SJSA1 (cell line): ENCODE measurements at places on chromosomes 4 and X.

DNA sequence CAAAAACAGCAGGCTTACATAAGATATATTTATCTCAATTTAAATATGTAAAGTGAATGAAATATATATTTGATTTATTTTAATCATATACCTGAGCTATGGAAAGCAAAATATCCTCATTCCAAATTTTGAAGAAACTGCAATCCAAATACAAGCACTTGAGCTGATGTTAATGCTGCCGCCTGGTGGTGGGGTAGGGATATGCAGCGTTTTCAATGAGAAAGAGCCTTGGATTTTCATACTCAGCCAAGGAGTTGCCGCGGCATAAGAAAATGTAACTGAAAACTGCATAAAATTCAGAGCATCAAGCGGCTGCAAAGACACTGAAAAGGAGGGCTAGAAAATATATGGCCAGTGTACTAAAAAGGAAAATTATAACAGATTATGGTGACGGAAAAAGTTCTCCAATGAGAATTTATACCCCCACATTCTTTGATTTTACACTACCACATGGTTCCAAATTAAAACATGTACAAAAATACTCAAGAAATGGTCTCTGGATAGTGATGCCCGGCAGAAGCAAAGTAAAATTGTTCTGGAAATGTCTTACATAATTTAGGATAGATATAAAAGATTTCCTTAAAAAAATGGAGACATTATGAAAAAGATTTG, 660.3 kb upstream of the PITX2 start:
- peak; percentile 28 for DNase-seq

- no peak for DNase-seq
Measured at GRCh38 chr4:54657551-54658251, at the start of gene KIT. KIT (plus strand) TSS chr4:54657957; CDS start chr4:54658015, 58 bp downstream.

GRCh38 chr4:184969610-184970009, 48.7 kb upstream of the HELT start:
- no peak for DNase-seq

GRCh38 chrX:105781804-105782203, 40.5 kb upstream of the NRK start:
- no peak for DNase-seq

DNA sequence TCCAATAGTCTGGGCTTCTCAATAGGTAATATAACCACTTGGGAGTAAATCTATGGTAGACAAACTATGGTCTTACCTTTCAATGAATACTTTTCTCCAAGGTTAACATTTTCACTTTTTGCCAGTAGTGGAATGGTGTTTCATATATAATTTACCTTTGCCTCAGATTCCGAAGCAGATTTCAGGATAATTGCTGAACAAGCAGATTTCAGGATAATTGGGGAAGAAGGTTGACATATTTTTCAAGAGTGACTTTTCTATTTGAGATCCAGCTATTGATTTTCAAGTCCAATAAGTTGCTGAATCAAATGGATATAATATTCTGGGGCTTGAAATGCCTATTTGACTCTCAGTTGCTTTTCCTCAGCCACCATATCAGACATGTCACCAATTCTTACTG, 63.6 kb downstream of the SYTL5 start:
- DNase-seq: no peak

DNA sequence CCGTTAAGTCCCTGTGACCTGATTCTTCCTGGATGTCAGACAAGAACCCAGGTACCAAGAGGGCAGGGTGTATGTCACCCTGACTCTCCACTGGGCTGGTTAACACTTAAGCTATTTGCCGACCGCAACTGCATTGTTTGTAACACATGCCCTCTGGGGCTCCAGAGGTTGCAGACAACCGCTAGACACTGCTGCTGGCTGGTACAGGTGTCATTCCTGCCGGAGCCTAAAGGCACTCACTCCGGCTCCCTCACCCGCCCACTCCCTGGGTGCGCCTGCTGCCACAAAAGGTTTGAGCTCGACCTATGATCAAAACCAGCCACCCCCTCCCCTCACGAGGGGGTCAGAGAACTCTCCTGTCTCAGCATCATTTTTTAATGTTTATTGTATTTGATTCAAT, 208.2 kb downstream of the FAT4 start:
- no peak for DNase-seq

DNA sequence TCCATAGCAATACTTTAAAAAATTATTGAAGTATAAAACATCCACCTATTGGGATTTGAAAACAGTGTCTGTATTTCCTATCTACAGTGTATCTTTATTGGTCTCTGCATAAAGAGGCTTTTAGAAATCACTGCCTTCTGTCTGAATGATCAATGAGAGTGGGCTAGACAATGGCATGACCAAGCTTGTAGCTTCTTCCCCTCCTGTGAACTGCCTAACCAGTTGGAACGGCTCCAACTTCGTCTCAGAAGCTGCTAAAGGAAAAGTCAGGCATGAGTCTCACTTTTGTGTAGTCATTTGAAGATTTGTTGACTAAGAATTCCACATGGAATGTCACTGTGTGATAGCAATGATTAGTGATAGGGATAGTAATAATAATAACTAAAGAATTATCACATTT, 64.2 kb downstream of the INTS12 start:
- DNase-seq: no peak

GRCh38 chr4:167052631-167053091, 181.6 kb downstream of the SPOCK3 start:
- no peak for DNase-seq

GRCh38 chr4:183905593-183906488, 734 bp downstream of the STOX2 start:
- DNase-seq: no peak

- no peak for DNase-seq
Measured at GRCh38 chrX:104707572-104707971, 141.6 kb downstream of the IL1RAPL2 start.
